ACHN (cell line): ENCODE measurements at places on chromosomes 4 and X.
A peak's percentile ranks its signal among the peaks of the same experiment; 100 is the strongest.

- DNase-seq: no peak
These were observed 69.2 kb downstream of the NLGN4X start for GRCh38 chrX:6159468-6159867.

DNA sequence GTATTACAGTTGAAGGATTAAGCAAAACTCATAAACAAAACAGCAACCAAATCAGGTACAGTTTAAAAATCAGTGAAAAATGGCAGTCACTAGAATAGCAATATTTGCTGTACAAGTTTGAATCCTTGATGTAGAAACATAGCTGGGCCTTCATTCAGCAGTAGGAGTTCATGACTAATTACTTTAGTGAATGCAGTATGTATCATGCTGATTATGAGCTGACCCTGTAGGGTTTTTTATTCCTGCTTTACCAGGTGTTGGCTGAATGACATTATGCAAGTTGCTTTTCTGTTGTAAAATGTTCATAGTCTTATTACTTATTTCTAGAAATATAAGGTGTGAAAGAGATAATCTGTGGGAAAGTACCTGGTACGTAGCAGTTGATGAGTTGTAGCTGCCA is 179.6 kb downstream of the CCSER1 start:
- DNase-seq: no peak

DNA sequence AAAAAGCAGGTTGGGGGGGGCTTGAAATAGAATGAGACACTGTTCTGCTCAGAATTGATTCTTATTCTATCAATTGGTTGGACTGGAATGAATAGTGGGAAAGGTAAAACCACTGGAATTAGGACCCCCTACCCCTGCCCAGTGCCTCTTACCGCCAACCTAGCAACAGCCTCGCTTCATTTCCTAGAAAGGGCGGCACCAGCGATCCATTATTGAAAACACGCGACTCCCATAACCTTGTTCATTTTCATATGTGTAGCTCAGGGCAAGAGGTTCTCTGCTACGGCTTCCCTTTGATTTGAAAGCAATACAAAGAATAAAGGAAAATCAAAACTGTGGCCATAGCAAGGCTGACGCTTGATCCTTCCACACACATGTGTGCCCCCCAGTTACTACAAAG is 33.7 kb downstream of the IDS start:
- no peak for DNase-seq

DNA sequence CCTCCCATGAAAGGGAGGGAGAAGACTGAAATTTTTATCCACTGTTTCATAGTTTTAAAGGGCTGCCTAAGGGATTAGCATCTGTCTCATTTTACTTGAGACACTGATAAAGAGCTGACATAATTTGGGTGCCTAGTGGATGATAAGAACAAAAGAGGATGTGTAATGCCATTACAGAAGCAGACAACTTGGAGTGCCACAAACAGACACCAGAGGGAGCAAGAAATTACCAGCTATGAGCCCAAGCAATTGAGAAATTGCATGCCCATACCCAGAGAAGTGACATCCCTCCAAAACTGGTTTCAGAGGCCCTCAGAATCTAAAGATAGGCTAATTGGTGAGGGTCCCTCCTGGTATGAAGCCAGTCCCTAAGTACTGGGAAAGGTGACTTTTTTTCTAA is 38.5 kb upstream of the POU3F4 start:
- peak; percentile 32 for DNase-seq

- DNase-seq: peak; percentile 86
These were observed 552.4 kb upstream of the MAGEB2 start for GRCh38 chrX:29662759-29663503.

GRCh38 chr4:107978716-107979451 is 10.8 kb upstream of the HADH start:
- no peak for DNase-seq

DNA sequence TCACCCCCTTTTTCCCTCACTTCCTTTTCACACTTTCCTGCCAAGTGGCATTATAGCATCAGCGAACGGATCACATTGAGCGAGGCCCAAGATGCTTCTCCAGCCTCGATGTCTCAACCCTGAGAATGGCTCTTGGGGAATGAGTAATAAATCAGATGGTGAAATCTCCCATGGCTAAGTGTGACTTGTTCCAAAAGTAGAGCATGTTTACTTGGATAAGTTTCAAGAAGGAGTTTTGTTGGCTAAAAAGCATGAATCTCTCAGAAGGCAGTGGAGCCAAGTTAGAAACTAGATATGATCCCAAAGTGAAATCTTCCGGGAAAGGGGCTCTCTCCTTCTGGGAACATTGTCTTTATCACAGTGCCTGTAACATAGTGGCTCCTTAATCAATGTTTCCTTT is 316.3 kb downstream of the CAMK2D start:
- no peak for DNase-seq

GRCh38 chr4:89142691-89143669 is 31.6 kb downstream of the TIGD2 start:
- DNase-seq: no peak

- DNase-seq: no peak
These were observed 103.1 kb upstream of the UGT8 start for GRCh38 chr4:114495471-114495928.
